ENCODE measurements at places on chromosomes 2 and 18. TPM values are rescaled to one million over a fixed set of nuclear protein-coding genes. Genes with fewer than 3 reads are reported as not detected.

Gene OLA1
- 131 TPM for total RNA-seq

Gene LBX2
- total RNA-seq = 1.2 TPM

Gene FBXO36
- total RNA-seq = 3.7 TPM

Gene ITGB6
- 58.8 TPM for total RNA-seq

Gene DYNAP
- total RNA-seq = not detected

Gene HES6
- total RNA-seq = 8.4 TPM

Gene PPP1R7
- total RNA-seq = 79.2 TPM

Gene CCNT2
- 15.5 TPM for total RNA-seq

Gene RAB31
- 25.5 TPM for total RNA-seq

Gene PIEZO2
- not detected for total RNA-seq

Gene POTEI
- not detected for total RNA-seq

Gene B3GNT7
- 0.34 TPM for total RNA-seq

Gene OBSL1
- total RNA-seq = 29.7 TPM

Gene C2orf92
- total RNA-seq = not detected

Gene SFTPB
- total RNA-seq = not detected

Gene ANKRD30B
- total RNA-seq = not detected

Gene CDH19
- not detected for total RNA-seq

Gene CIDEA
- total RNA-seq = 3.9 TPM

Gene SIGLEC15
- 0.15 TPM for total RNA-seq

Gene MYO3B
- total RNA-seq = 1.1 TPM

Gene SLC16A14
- total RNA-seq = 0.34 TPM

Gene CTIF
- total RNA-seq = 9.4 TPM

Gene ERBB4
- not detected for total RNA-seq

Gene PLCD4
- total RNA-seq = 16.5 TPM

Gene UGT1A7
- 0.16 TPM for total RNA-seq

Gene TMEM198
- 0.47 TPM for total RNA-seq

Gene ACOXL
- not detected for total RNA-seq

Gene ELOA2
- not detected for total RNA-seq

Gene RHOB
- total RNA-seq = 109 TPM

Gene KDM3A
- 9.3 TPM for total RNA-seq

Gene NOSTRIN
- total RNA-seq = not detected

Gene RAB6C
- not detected for total RNA-seq

Gene TSGA10
- total RNA-seq = 1.3 TPM

Gene ZAP70
- not detected for total RNA-seq

Gene ACTG2
- total RNA-seq = 0.15 TPM

Gene TMEM247
- not detected for total RNA-seq

Gene AGAP1
- total RNA-seq = 6.5 TPM

Gene MFSD2B
- total RNA-seq = not detected

Gene REL
- total RNA-seq = 5.9 TPM

Gene GAREM1
- 3.4 TPM for total RNA-seq

Gene UGT1A8
- total RNA-seq = not detected
